ENCODE measurements at places on chromosomes 11 and 22. TPM values are rescaled to one million over a fixed set of nuclear protein-coding genes. Genes with fewer than 3 reads are reported as not detected.

CDC42EP2 gene
- total RNA-seq, result 17.6 TPM

OR10A2 gene
- total RNA-seq, result not detected

KCNE3 gene
- total RNA-seq, result 6.8 TPM

DMC1 gene
- total RNA-seq, result 6.9 TPM

NLRP14 gene
- 0.42 TPM for total RNA-seq

AGBL2 gene
- total RNA-seq, result 3.5 TPM

KREMEN1 gene
- total RNA-seq, result 10.1 TPM

TMEM121B gene
- total RNA-seq, result 0.21 TPM

DYNC2H1 gene
- 91.8 TPM for total RNA-seq

NELL1 gene
- total RNA-seq, result 5.4 TPM

ZNRF3 gene
- 7.4 TPM for total RNA-seq

MICAL3 gene
- total RNA-seq, result 31.8 TPM

CSF2RB gene
- 5.3 TPM for total RNA-seq

MYBPC3 gene
- total RNA-seq, result not detected

GGTLC3 gene
- not detected for total RNA-seq

PRRG4 gene
- 5.1 TPM for total RNA-seq

LZTR1 gene
- 42.8 TPM for total RNA-seq

NRGN gene
- 0.37 TPM for total RNA-seq

ME3 gene
- total RNA-seq, result 52.2 TPM

LRRN4CL gene
- 10.9 TPM for total RNA-seq

LINC01488 gene
- total RNA-seq, result not detected

NXPE1 gene
- total RNA-seq, result not detected

HBD gene
- total RNA-seq, result not detected

MS4A7 gene
- 19.5 TPM for total RNA-seq

NRIP3 gene
- 3.1 TPM for total RNA-seq
